ENCODE measurements at places on chromosomes 6 and 20. TPM values are rescaled to one million over a fixed set of nuclear protein-coding genes. Genes with fewer than 3 reads are reported as not detected.

DNA sequence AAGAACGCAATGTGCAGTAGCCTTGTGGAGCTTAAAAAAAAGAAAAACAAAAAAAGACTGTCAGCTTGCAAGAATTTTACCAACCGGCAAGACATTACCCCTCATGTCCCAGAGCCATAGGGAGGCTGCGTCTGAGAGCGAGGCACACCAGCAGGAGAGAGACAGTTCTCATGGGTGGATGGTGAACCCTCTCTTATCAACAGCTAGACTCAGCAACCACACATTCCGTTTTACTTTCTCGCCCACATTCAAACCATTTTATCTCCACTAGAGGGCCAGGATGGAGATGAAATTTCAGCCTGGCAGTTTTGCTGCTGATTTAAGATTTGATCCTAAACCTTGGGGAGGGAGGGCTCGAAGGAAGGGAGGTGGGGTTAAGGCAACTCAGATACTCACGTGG, 247.0 kb downstream of the ATXN1 start:
- peak; percentile 42 for DNase-seq

DNA sequence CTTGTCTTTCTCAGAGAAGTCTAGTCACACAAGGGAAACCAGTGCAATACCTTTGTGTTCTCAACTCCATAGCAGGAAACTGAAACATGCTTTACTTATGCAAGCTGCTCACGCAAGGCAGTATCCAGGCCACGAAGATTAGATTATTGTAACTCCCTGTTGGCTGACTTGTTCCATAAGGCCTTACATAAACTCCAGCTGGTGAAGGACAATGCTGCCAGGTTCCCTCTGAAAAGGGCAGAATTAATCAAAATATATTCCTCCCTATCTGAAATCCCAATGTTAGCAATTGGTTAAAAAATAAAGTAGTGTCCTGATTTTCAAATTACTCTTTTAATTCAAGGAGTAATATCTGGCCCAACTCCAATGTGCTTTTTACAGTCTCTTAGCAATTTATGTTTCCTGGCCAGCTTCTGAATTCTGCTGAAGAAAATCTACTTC, 966.6 kb downstream of the HACE1 start:
- no peak for DNase-seq

DNA sequence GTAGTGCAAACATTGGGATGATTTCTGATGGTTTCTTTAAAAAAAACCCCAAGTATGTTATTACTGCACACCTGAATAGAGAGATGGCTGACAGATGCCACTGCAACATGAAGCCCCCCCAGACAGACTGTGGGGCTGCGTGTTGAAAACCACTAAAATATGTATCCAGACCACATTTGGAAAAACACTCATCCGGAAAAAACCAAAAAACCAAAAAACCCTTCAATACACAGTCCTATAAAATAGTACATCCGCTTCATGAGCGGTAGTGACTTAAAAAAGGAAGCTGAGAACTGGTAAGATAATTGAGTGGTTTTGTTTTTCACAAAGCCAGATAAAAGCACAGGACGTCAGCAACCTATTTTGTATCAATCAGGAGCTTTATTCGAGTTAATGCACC, 47.1 kb upstream of the EDN3 start:
- no peak for DNase-seq

DNA sequence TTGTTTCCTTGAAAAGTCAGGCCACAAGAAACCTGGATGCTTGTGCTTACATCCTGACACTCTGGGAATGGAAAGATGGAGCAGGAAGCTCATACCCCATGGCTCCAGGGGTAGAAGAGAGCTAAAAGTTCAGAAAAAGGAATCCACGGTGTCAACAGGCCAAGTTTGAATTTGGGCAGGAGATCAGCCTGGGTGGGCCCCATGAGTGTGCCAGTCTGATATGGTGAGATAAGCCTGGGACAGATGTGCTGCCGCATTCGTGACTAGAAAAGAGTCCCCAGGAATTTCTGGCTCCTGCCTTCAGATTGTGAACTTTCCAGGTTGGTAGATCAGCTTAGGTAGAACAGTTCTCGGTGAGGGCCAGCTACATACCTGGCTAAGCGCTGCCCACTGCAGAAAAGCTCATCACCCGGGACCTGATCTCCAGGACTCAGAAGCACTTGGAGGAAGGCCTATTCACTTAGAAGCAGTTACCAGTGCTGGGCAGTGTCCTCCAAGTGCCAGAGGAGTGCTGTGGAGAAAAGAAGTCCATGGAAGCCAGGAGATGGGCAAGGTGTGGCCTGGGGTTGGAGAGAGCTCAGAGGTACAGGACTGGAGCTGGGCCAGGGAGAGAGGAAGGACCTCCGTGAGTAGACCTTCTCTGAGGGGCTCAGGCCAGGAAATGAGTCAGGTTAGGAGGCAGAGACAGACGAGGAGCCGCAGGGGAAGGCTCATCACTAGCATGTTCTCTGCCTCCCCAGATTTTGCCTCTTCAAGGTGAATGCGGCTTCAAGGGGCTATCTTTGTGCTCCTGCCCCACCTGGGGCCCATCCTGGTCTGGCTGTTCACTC, at the start of gene TSPO2:
TSPO2 (plus strand) TSS at position 242 of the 830 bp plus-strand sequence; CDS start at position 761, 519 bp downstream.
- no peak for DNase-seq

- no peak for DNase-seq
Observed at GRCh38 chr20:48310305-48310704, 517.5 kb downstream of the PREX1 start.

DNA sequence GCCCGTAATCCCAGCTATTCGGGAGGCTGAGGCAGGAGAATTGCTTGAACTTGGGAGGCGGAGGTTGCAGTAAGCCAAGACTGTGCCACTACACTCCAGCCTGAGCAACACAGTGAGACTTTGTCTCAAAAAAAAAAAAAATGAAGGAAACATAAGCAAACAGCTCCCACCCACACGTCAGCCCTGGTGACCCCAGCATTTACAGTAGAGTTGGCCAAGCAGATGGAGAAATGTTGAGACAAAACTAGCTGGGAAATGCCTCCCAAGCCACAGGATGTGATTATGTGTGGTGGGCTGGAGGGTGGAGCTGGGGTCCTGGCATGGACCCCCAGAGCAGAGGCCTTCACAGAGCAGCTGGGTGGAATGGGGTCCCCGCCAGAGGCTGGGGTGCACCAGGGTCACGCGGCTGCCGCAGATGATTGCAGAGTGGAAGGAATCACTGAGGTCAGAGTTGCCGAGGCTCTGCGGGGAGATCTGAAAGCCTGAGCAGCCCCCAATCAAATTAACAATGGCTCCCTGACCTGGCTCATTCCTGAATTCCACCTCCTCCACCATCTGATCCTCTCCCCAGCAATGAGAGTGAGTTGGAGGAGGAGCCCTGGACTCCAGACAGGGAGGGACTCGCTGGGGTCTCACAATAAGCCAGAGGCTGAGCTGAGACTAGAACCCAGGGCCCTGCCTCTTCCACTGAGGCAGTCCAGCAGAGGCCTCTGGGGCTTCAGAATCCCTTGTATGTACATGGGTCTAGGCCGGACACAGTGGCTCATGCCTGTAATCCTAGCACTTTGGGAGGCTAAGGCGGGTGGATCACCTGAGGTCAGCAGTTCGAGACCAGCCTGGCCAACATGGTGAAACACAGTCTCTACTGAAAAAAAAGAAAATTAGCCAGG, 34.7 kb upstream of the TGM2 start:
- DNase-seq: no peak

DNA sequence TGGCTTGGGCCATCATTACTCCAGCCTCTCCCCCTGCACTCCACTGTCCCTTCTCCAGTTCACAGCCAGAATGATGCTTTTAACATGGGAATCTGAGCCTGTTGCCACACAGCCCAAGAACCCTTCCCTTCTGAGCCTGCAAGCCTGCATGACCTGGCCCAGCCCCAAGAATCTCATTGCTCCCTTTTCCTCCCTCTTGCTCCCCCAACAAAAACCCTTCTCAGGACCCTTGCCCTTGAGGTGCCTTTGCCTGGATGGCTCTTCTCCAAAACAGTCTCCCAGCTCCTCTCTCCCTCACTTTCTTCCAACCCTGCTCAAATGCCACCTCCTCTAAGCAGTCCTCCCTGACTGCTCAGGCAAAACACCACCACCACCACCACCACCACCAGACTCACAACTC, 157.2 kb downstream of the ANKRD60 start:
- DNase-seq: no peak

The DOK5 gene
- not detected for polyA plus RNA-seq

The DPPA5 gene
- polyA plus RNA-seq: not detected

The C2 gene
- polyA plus RNA-seq: 0.23 TPM

Data from B cell (primary cell).